ENCODE measurements at places on chromosomes 4 and X.

GRCh38 chrX:136166221-136166855 is 19.0 kb downstream of the FHL1 start:
- no peak for DNase-seq

GRCh38 chrX:130071611-130072344 is 38.5 kb downstream of the ELF4 start:
- DNase-seq: no peak

- DNase-seq: no peak
Measured at GRCh38 chrX:36867143-36867542, 141.0 kb upstream of the FAM47C start.

GRCh38 chr4:138233313-138234034 is 8.7 kb downstream of the SLC7A11 start:
- DNase-seq: no peak

GRCh38 chr4:153901220-153901619 is 112.3 kb upstream of the SFRP2 start:
- DNase-seq: no peak

DNA sequence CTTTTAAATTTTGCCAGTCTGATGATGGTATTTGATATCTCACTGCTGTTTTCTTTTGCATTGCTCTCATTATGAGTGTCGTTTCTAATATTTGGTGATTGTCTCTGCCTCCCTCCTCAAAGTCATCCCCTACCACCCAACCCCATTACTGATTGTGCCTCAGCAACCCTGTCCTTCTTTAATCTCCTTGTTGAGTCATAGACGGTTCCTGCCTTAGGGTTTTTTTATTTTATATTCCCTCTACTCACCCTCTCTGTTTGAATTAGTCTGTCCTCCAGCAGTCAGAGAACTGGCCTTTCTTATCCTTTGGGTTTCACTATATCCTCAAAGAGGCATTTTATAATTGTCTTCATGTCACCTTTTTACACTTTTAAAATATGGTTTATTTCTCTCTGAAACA is 409.3 kb upstream of the CPEB2 start:
- DNase-seq: no peak

GRCh38 chr4:118036336-118036735 is 2.0 kb downstream of the NDST3 start:
- DNase-seq: no peak
